ENCODE measurements at places on chromosomes 4 and X. TPM values are rescaled to one million over a fixed set of nuclear protein-coding genes. Genes with fewer than 3 reads are reported as not detected.

GRCh38 chr4:8303485-8304281, 34.1 kb downstream of the HTRA3 start:
- DNase-seq = peak; percentile 92

GRCh38 chrX:33161829-33162228, 49.5 kb downstream of the DMD start:
- DNase-seq = no peak

GRCh38 chr4:176838601-176839433, 46.1 kb upstream of the VEGFC start:
- DNase-seq = no peak

- DNase-seq = no peak
These were observed 16.1 kb downstream of the MED14 start for GRCh38 chrX:40719218-40719617.

DNA sequence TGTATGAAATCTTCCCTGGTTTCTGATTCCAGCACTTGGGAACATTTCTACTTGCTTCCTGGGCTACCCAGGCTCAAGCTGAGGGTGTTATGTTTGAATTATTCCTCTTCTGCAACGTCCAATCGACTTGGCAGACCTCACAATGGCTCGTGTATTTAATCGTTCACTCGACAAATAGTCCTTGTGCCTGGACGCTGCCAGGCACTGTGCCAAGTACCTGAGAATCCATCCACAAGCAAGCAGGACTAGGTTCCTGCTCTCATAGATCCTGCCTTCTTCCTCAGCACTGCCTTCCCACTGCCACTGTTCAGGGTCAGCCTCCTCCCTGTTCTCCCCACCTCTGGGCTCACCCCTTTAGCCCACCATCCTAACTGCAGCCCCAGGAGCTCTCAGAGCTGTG, 113.3 kb downstream of the EFNB1 start:
- DNase-seq = no peak

DNA sequence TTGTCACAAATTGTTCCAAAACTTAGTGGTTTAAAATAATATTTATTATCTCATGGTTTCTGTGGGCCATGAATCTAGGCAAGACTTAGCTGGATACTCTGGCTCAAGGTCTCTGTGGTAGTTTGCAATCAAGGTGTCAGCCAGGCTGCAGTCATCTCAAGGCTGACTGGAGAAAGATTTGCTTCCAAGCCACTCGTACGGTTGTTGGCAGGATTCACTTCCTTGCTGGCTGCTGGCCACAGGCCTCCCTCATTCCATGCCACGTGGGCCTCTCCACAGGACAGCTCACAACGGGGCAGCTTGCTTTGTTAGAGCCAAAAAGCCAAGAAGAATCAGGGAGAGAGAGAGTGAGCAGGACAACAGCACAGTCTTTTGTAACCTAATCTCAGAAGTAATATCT, 101.4 kb downstream of the WWC2 start:
- peak; percentile 83 for DNase-seq

ASB9 gene
- total RNA-seq = 17.5 TPM

EMD gene
- total RNA-seq = 69.3 TPM

All from H4 (cell line).